Smooth muscle cell of trachea (primary cell): ENCODE measurements at places on chromosomes 3 and 15. TPM values are rescaled to one million over a fixed set of nuclear protein-coding genes. Genes with fewer than 3 reads are reported as not detected.

The DAZL gene
- total RNA-seq: not detected in 2 replicates

The FNDC3B gene
- total RNA-seq: 83.2 and 85.7 TPM in 2 replicates

The MYLK gene
- 325 and 839 TPM in 2 replicates for total RNA-seq

The KNG1 gene
- not detected in 2 replicates for total RNA-seq

The ATP13A5 gene
- total RNA-seq: not detected in 2 replicates

The MESP2 gene
- total RNA-seq: 0.58 and 1.3 TPM in 2 replicates

The RASSF1 gene
- total RNA-seq: 43.8 and 49.6 TPM in 2 replicates

The TTC23 gene
- 30.6 and 35.6 TPM in 2 replicates for total RNA-seq

The PGBD4 gene
- total RNA-seq: 2.2 and 2.3 TPM in 2 replicates

The KBTBD8 gene
- total RNA-seq: 1.3 and 1.5 TPM in 2 replicates

The C2CD4A gene
- total RNA-seq: not detected in 2 replicates

The CRABP1 gene
- total RNA-seq: not detected in 2 replicates

The CEMIP gene
- total RNA-seq: 111 and 613 TPM in 2 replicates

The GOLGB1 gene
- total RNA-seq: 57.4 and 64.7 TPM in 2 replicates

The AKAP13 gene
- 68.1 and 88.7 TPM in 2 replicates for total RNA-seq

The SCN11A gene
- under 0.01 and 0.17 TPM in 2 replicates for total RNA-seq

The GLT8D1 gene
- total RNA-seq: 125 and 126 TPM in 2 replicates

The CD86 gene
- not detected in 2 replicates for total RNA-seq

The ADGRG7 gene
- not detected in 2 replicates for total RNA-seq

The KY gene
- 1.6 and 1.7 TPM in 2 replicates for total RNA-seq

The SLC28A2 gene
- not detected in 2 replicates for total RNA-seq

The ZWILCH gene
- total RNA-seq: 7.9 and 28.7 TPM in 2 replicates

The SEMA3G gene
- total RNA-seq: under 0.01 and 0.15 TPM in 2 replicates

The MYL3 gene
- total RNA-seq: not detected in 2 replicates

The CFAP91 gene
- 0.33 and 0.44 TPM in 2 replicates for total RNA-seq

The ECE2 gene
- under 0.01 TPM in 1 of 2 replicates, not detected in the other for total RNA-seq

The CKMT1B gene
- not detected in 2 replicates for total RNA-seq

The COL6A6 gene
- total RNA-seq: 1.6 and 4.1 TPM in 2 replicates

The PAQR5 gene
- total RNA-seq: 5.8 and 7.9 TPM in 2 replicates

The SI gene
- not detected in 2 replicates for total RNA-seq

The GADL1 gene
- total RNA-seq: 0.33 and 1.3 TPM in 2 replicates

The SV2B gene
- not detected in 2 replicates for total RNA-seq

The ALS2CL gene
- total RNA-seq: 0.87 and 2.5 TPM in 2 replicates

The GOLGA8J gene
- not detected in 2 replicates for total RNA-seq

The EEF1AKMT4 gene
- total RNA-seq: 0.87 and 2.0 TPM in 2 replicates

The GOLGA8Q gene
- total RNA-seq: 1.5 and 2.6 TPM in 2 replicates

The MORC1 gene
- not detected in 2 replicates for total RNA-seq

The GOLGA6L7 gene
- total RNA-seq: not detected in 2 replicates

The PRR23E gene
- total RNA-seq: not detected in 2 replicates

The ARGFX gene
- total RNA-seq: not detected in 2 replicates

The ZNF774 gene
- 1.5 and 1.9 TPM in 2 replicates for total RNA-seq

The ITPR1 gene
- total RNA-seq: 28.9 and 47.3 TPM in 2 replicates

The FETUB gene
- not detected in 2 replicates for total RNA-seq

The STAB1 gene
- 0.17 and 1.6 TPM in 2 replicates for total RNA-seq

The GOLGA8H gene
- total RNA-seq: 0.17 and 0.44 TPM in 2 replicates

The RUVBL1 gene
- 44.5 and 71.9 TPM in 2 replicates for total RNA-seq

The PRR20G gene
- total RNA-seq: not detected in 2 replicates

The ANKDD1A gene
- total RNA-seq: 9.2 and 19.0 TPM in 2 replicates

The CSPG5 gene
- under 0.01 and 0.44 TPM in 2 replicates for total RNA-seq

The AHSG gene
- total RNA-seq: not detected in 2 replicates

The C3orf70 gene
- total RNA-seq: 0.66 and 0.87 TPM in 2 replicates

The OR5K1 gene
- total RNA-seq: not detected in 2 replicates

The NMD3 gene
- 97.9 and 106 TPM in 2 replicates for total RNA-seq

The RAB27A gene
- 12.1 and 22.3 TPM in 2 replicates for total RNA-seq

The GASK1A gene
- total RNA-seq: 1.6 and 4.5 TPM in 2 replicates

The SLC22A13 gene
- 0.73 and 1.2 TPM in 2 replicates for total RNA-seq
